ENCODE measurements at places on chromosomes 12 and 14.
A peak's percentile ranks its signal among the peaks of the same experiment; 100 is the strongest.

- DNase-seq, result peak; percentile 34
These were observed at the start of gene ALX1 for GRCh38 chr12:85280165-85280983. Gene ALX1 (plus strand): TSS chr12:85280220. CDS start chr12:85280262, 42 bp downstream.

GRCh38 chr14:77318006-77318553, 2.6 kb downstream of the POMT2 start:
- DNase-seq, result no peak

GRCh38 chr12:56522411-56523193, 982 bp downstream of the RBMS2 start:
- DNase-seq, result peak; percentile 19

DNA sequence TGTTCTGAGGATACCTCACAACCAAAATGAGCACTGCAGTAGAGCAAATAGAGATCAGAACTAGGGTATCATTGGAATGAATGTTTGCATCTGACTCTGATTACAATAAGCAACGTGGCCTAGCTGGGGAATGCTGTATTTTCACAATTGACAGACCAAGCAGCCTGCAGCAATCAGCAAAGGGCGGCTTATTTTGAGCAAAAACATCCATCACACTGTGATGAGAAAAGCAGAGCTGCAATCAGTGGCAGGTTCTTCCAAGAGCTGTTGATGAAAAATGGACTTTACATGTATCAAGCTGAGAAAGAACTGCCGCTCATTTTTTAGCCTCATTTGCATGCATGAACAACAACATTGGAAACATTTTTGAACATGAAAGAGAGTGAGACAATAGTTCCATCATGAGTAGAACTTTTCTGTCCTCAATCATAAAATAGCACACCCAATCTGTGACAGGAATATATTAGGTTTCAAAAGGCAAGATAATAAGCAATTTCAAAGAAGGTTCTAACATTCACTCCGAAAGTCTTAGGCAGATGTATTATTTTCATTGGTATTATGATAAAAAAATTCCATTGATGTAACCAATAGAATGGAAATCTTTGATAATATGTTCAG, 249.7 kb upstream of the FBXO33 start:
- DNase-seq, result no peak

DNA sequence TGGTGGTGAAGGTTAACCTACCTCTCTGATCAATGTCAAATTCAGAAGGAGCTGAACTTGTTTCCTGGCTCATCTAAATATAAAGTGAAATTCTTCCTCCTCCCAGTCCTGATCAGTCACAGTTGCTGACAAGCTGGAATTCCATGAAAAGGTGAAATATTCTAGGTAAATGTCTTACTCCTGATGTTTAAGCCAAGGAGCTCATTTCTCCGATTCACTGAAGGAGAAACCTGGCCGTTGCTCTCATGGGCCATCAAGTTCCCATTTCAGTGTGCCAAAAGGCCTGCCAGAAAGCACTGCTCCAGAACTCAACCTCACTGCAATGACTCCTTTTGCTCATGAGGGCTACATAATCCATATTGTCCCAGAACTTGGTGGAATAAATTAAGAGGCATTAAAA, 707.5 kb downstream of the GALC start:
- no peak for DNase-seq

GRCh38 chr14:104383996-104384775, 195.4 kb upstream of the C14orf180 start:
- no peak for DNase-seq

DNA sequence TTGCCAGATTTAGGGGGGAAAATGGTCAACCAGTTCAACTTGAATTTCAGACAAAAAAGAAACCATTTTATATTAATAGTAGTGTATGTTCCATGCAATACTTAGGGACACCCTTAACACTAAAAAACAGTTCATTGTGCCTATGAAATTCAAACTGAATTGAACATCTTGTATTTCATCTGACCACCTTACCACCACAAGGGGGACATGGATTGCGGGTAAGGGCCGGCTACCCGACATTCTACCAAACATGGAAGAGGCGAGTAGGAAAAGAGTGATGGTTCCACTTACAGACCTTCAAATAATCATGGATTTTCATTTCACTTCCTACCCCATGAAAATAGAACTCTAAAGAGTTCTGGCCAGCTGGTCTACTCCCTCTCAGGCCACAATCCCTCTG, 10.3 kb upstream of the STK38L start:
- no peak for DNase-seq

- DNase-seq, result no peak
These were observed 77.4 kb upstream of the REP15 start for GRCh38 chr12:27618836-27619235.

DNA sequence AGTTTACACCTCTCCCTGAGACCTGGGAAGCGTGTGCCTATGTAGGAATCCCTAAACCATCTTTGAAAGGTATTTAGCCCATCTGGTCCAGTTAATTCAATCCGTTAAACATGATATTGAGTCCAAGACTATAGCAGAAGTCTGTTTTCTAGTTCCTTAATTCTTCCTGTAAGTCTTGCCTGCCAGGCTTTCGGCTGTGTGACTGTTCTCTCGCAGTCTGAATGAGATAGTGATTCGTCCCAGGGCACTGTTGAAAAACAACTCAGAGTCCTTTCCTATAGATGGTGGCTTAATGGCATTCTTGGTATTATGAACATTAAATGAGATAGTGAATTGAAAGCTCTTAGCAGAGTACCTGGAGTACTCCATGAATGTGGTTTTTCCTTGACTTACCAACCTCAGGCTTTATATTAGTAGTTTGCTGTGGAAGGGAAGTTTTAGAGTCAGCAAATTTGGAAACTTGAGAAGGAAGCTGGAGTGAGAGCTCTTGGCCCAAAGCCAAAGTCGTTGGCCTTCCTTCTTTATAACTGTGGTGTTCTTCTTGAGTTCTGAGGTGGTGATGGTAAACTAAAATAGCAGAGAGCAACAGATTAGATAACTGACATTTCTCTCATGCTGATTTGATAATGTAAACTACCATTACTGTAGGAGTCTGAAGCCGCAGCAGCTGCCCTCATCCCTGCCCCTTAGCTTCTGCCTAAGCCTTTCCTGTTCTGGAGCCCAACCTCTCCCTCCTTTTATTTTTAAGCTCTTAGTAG, 76.5 kb downstream of the TGFB3 start:
- no peak for DNase-seq

- no peak for DNase-seq
These were observed 690.7 kb upstream of the TBX3 start for GRCh38 chr12:115374480-115375185.

DNA sequence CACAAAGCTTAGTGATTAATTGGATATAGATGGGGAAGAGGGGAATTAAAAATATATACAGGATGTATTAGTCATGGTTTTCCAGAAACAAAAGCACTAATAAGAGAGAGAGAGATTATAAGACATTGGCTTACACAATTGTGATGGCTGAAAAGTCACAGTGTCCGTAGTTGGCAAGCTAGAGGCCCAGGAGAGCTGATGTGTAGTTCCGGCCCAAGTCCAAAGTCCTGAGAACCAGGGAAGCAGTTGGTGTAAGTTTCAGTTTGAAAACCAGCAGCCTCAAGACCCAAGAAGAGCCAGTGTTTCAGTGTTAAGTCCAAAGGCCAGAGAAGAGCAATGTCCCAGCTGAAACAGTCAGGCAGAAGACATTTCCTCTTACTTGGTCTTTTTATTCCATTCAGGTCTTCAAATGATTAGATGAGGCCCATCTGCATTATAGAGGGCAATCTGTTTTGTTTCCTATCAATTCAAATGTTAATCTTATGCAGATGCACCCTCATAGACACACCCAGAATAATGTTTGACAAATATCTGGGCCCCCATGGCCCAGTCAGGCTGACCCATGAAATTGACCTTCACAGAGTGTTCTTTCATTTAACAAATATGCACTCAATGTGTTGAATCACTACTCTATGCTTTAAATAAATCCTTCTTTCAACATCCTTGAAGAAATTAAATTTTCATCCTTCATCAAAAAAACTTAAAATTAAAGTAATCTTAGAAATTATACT, 67.2 kb upstream of the DIO2 start:
- DNase-seq, result no peak

DNA sequence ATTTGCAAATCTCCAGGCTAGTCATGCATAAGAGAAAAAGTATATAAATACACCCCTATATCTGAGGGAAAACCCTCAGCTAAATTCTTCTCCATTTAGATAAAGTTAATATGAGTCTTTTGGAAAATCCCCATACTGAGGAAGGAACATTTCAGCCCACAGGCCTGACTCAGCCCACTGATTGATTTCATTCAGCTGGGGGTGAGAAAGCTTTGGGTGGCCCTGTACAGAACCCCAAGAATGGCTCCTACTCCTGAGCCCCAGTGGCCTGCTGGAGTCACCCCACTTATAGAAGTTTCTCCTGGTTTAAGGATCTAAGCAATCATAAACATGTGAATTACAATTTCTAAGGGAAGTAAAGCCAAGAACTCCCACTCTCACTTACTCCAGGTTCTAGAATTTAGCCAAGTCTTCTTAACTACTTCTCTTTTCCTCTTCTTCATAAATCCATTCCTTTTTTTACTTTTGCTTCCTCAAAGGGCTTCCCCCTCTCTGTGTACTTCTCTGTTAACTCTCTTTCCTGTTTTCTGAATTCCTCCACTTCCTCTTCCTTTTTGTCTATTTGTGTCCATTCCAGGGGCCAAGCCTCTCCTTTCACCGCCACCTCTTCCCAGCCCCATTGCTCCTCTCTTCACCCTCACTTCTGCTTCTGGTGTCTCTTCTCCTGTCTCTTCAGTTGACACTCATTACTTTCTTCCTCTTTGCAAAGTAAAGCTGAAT, 21.0 kb downstream of the RTN1 start:
- DNase-seq, result no peak

GRCh38 chr12:48958049-48958388, 732 bp upstream of the ARF3 start:
- no peak for DNase-seq

DNA sequence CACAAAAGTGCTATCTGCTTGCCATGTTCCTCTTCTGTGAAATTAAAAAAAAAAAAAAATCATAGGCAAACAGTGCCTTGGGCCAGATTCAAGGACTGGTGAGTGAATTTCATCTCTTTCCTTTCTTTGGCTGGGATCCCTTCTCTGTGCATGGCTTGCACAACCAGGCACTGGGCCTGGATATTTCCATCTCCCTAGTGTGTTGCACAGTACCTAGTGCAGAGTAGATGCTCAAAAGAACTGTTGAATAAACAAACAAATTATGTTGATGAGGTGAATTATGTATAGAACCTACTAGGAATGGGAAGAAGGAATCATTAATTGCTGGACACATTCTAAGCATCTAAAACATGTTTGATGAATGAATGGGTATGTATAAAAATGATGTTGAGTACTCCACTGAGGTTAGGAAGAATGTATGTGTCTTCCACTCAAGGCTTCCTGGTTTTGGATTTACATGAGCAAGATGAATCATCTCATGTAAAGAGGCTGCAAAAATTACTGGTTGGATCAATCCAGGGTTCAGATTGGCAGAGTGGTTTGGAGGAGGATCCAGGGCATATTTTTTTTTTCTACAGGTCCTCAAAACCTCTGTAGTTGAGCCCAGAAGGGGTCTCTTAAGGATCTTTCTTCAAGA, 93.2 kb downstream of the EMP1 start:
- no peak for DNase-seq

DNA sequence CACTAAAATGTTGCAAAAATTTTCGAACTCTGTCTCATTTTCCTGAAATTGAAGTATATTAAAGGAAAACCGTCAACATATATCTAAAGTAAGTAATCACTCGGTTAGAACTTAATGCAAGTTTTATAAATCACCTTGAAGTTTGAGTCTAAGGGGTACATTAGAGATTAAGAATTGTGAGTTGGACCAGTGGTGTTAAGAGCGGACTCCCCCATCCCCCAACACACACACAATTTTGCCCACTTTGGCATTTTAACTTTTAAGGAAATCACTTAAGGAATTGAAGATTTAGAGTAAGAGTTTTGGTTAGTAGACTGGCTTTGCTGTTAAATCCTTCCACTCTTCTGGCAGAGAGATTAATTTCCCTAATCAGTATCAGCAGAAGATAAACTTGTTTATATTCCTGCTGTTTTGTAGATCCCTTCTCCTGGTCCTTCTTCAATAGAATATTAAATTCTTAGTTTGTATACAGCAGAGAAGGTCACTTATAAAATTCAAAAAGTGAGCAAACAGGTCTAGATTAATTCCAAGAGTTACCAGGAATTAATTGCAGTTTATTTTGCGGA, 1.5 kb downstream of the HIF1A start:
- DNase-seq, result no peak

DNA sequence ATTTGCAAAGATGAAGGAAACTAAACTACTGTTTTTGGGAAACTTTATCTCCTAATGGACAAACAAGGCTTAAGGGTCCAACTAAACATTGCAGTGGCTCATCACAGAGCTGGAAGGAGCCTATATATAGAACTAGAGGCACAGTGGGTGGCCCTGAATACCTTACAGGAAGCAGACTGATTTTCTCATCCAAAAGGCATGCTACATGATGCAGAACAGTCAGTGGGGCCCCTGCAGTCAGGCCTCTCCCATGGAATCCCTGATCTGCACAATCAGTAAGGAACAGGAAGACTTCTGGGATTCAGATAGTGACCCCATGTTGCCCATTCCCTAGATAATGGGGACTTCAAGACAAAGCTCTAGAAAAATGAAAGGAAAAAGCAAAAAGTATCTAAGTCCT, 1.9 kb upstream of the LLPH start:
- no peak for DNase-seq

DNA sequence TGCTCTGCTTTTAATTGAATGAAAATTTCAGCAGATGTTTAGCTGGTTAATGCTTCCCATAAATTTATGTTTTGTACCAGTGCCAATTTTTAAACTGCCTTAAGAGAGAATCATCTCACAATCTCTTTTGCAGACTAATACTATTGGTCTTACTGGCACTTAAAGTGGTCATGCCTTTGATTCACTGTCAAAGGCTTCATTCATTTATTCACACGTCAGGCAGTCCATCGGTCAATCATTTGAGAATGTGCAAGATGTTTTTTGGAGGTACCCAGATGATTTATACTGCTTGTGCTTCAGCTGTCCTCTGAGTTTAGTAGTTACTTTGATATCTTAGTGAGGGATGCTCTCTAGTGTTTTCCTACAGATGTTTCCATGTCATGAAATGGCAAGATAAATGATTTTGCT, 83.4 kb downstream of the NAV3 start:
- no peak for DNase-seq

GRCh38 chr12:128627659-128628058, 196.1 kb downstream of the SLC15A4 start:
- no peak for DNase-seq

DNA sequence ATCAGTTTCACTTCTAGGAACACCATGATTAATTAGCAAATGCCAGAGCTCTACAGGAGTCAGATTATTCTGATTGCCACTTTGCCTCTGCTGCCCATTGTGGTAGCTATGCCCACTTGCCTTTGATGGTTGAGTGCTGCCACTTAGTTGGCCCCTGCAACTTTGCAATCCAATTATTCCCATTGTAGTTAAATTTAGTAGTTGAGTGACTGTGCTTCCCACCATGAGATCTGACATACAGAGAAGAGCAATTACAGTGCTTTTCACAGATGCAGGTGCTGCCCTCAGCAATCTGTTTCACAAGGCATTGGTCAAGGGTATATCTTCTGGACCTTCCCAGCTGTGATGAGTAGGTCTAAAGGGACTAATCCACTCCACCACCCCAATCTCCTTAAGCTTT, 468.4 kb upstream of the RGS6 start:
- DNase-seq, result no peak
